ENCODE measurements at places on chromosomes 16 and 17.

DNA sequence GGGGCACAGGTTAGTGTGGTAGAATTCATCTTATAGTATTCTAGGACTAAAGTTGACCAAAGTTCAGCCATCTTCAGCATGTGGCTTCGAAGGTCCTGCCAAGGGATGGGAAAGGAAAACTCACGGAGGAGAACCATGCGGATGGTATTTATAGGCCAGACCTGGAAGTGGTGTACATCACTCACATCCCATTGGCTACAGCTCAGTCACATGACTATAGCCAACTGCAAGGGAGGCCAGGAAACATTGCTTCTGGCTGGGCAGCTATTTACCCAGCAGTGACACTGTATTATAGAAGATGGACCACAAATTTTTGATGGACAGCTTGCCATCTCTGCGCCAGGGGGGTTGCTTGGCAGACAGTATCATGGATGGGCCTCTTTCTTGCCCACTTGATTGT lies 35.7 kb upstream of the COQ7 start:
- DNase-seq: no peak

DNA sequence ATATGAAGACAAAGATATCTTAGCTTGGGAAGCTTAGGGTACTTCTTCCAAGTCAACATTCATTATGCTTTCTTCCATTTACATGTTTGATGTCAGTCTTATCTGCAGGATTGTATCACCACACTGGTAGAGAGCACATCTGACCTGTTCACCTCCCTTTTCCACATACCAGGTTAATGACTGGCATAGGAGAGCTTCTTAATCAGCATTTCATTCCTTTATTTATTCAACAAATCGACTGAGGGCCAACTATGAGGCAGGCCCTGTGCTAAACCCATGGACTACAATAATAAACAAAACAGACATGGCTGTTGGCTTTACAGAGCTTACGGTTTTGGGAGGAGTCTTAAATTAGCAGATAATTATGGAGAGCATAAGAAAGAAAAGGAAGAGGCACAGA lies 378.1 kb upstream of the CDH11 start:
- DNase-seq: no peak

DNA sequence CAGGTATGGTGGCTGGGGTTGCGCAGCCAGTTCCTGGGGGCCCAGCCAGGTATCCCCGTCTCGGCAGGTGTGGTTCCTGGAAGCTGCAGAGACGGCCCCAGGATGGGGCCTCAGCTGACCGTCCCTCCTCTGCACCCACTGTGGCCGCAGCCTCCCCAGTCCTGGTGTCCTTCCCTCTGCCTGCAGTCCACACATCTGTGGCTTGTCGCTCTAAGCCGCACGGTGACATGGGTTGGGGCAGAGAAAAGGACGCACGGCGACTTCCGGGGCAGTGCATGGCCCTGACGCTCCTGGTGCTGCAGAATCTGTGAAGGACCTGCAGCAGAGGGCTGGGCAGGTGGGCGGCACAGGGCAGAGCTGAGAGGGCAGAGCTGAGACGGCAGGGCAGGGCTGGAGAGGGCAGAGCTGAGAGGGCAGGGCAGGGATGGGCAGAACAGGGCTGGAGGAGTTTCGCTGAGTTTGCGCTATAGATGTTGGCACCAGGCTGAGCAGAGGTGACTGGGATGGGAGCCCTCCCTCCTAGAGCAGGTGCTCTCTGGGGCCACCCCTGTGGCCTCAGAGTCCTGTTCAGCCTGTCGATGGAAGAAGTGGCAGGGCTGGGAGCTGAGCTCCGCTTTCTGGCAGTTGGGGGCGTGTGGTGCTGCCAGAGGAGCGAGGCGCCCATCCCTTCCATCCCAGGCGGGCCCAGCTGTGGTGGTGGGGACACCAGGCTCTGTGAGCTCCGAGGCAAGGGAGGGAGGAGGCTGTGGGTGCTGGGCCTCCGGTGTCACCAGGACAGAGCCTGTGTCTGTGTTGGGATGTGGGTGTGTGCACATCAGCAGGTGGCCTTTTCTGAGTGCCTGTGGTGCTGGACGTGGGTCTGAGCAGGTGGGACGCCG lies 23.0 kb downstream of the TSC2 start:
- no peak for DNase-seq

DNA sequence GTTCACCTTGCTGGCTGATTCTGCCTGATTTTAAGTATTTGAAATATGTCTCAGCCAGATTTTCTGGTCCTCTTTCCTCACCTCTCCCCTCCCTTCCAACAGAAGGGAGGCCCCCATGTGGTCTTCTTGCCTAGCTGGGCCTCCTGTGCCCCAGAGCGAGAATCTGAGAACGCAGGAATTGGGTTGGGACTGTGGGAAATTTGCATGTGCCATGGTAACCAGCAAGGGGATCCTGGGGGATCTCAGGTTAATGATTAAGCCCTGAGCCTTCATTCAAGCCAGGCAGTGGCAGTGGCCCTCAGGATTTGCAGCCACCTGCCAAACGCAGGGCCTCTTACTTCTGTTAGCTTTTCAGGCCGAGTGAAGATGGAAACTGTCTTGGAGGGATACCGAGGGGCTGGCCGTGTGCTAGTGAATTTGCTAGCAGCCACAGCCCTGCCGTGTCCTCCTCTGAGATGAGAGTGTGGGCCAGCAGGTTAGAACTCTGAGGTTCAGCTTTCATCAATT lies 40.2 kb downstream of the KSR1 start:
- DNase-seq: no peak

GRCh38 chr17:17566896-17567513 lies 24.5 kb downstream of the PEMT start:
- DNase-seq: no peak

GRCh38 chr16:84124257-84125073 lies 7.7 kb upstream of the MBTPS1 start:
- DNase-seq: no peak

GRCh38 chr17:80082403-80083135 lies 18.8 kb upstream of the GAA start:
- DNase-seq: peak; percentile 52

DNA sequence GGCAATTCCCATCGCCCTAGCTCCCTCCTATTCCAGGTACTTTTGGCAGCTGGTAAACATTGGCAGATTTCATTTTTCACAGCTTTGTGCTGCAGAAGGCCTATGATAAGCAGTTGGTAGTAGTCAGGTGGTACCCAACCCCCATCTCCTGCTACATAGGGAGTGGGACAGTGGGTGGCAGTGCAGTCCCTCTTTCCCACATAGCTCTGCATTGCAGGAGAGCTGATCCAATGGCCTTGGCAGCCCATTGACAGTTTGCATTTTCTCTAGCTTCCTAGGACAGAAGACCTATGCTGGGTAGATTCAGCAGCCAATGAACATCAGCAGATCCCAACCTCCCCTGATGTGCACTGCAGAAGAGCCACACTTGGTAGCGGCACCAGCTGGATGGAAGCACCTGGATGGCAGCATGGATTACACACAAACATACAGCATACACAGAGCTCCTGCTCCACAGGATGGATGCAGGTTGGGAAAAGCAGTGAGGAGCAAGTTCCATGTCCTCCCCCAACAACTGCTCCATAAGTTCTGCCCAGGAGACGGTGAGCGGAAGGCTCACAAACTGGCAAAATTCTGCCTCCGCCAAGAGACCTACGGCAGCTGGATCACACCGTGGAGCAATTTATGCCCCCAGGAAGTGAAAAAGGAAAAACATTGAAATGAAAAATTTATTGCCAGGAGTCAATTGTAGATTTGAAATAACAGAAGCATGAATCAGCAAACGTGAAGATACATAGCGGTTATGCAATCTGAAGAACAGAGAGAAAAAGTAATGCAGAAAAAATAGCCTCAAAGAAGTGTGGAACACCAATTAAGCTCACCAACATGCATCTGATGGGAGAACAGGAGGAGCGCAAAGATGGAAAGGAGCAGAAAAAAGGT lies 95.7 kb downstream of the CACNG1 start:
- DNase-seq: no peak

DNA sequence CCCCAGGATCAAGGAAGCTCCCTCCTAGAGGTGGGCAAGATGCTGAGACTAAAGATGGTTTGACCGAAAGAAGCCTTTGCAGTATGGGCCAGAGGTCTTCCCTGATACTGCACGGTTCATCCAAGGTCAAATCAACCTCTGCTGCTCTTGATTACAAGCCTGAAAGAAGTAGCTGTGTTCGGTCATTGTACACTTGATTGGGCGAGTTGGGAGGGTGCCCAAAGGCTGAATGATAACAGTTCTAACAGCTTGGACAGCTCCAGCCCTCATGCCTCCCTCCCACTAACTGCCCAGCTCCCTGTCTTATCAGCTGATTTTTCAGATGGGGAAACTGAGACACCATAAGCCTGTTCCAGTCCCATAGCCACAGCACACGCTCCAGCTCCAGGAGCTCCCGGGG lies 42.8 kb downstream of the ABCC12 start:
- no peak for DNase-seq

GRCh38 chr16:29738514-29738913 lies 7.3 kb downstream of the C16orf54 start:
- peak; percentile 94 for DNase-seq

DNA sequence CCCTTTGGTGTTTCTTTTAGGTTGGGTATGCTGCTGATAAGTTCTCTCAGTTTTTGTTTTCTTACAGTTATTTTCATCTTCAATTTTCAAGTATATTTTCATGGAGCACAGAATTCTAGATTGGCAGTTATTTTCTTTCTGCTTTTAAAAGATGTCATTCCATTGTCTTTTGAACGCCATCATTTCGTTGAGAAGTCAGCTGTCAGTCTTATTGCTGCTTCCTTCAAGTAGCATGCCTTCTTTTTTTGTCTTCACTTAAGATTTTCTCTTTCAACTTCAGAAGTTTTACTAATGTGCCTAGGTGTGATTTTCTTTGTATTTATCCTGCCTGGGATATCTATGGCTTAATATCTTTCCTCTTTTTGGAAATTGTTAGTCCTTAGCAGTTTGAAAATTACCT lies 262.2 kb upstream of the PMFBP1 start:
- no peak for DNase-seq

DNA sequence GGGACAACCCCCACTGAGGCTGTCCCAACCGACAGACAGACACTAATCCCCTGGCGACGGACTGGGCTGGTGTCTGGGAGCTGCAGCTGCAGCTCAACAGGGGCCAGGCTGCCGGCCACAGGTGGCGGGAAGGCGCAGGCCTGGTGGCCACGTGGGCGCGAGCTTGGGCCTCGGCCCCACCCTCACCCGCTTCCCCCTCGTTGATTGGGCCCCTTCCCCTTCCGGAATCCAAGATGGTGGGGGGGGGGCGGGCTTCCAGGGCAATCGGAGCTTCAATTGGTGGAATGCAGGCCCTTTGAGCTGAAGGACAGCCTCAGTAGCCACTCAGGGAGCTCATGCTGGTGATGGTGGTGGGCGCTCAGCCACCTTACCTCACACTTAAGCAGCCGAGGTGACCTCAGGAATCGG lies 8.7 kb upstream of the TBX4 start:
- DNase-seq: no peak

GRCh38 chr17:34988644-34989043 lies 8.3 kb downstream of the LIG3 start:
- no peak for DNase-seq

DNA sequence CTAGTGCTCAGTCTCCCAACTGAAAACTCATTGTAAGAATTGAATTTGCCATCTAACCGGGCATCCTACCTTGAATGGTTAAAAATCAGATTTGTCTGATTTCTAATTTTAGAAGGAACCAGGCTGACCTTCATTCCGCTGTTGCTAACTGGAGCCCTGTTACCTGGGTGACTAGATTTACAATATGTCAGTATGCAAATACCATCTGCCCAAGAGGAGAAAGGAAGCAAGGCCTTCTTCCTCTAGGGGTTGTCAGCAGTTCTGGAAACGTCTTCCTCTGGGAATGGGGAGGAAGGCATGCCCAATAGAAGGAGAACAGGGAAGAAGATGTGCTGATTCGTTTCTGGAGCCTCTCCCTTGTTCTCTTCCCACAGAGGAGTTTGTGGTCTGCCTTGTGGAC lies 137.9 kb downstream of the PITPNC1 start:
- DNase-seq: no peak

GRCh38 chr17:44548376-44549230 lies 8.7 kb upstream of the FZD2 start:
- no peak for DNase-seq

GRCh38 chr17:55635253-55635914 lies 87.3 kb downstream of the TMEM100 start:
- no peak for DNase-seq

Measured in T-helper 2 cell (primary cell).